Adipocyte (in vitro differentiated cells): ENCODE measurements at places on chromosomes 3 and 15.

GRCh38 chr15:93324186-93324975, 235.4 kb upstream of the RGMA start:
- DNase-seq = no peak

GRCh38 chr3:89145995-89146394, 38.6 kb downstream of the EPHA3 start:
- peak; percentile 94 for DNase-seq

- no peak for DNase-seq
These were observed at the start of gene ACOX2 for GRCh38 chr3:58536501-58537411. TSS of gene ACOX2 (minus strand) at chr3:58537190. CDS start at chr3:58535106, 2,084 bp downstream.

DNA sequence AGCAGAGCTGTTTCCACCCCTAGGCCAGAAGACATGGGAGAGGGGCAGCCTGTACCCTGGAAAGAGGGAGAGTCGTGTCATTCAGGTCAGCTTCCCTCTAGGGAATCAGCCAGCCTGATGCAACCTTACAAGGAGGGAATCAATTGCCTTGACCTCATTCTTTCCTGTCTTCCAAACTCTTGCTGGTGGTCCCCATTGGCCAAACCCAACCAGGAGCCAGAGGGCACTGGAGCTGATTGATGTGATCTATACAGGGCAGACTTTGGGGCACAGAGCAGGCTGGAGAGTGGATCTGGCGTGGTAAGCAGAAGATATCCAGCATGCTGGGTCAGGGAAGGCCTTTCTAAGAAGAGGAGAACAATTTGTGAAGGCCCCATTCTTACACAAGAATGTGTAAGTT, 19.1 kb upstream of the MAGEF1 start:
- no peak for DNase-seq

DNA sequence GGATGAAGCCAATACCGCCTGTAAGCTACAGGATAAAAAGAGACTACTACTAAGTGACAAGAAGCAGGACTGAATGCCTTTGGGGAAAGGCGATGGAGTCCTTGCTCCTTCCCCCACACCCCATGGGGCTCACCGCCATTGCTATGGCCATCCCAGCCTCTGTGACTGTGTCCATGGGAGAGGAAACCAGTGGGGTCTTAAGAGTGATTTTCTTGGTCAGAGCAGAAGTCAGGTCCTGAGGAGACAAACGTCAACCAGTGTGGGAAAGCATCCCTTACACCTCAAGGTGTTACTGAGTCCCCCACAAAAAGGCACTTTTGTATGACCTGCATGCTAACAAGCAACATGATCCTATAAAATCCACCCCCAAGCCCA, 913 bp downstream of the IMPDH2 start:
- no peak for DNase-seq

- DNase-seq = peak; percentile 65
These were observed 46.1 kb upstream of the SEMA4B start for GRCh38 chr15:90154861-90155626.

GRCh38 chr3:161043336-161044035, 61.7 kb downstream of the B3GALNT1 start:
- DNase-seq = peak; percentile 22

DNA sequence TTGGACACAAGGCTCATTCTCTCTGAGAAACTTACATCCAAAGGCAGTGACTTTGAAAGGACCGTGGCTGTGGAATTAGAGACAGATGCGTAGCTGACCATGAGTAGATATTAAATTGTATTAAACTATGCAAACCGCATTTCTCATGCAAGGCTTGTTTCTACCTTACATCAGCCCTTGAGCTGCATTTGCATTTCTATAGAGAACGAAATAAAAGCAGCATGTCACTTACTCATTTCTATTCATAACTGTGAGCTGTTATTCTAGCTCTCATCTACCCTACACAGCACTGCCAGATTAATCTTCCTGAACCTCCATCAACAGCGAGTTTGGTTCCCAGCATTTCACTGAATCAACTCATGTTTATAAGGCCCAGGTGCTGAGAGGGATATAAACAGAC, 72.3 kb downstream of the THSD4 start:
- DNase-seq = no peak

GRCh38 chr3:175486255-175486654, 627.1 kb downstream of the NAALADL2 start:
- no peak for DNase-seq

- DNase-seq = peak; percentile 27
These were observed 13.4 kb downstream of the EID1 start for GRCh38 chr15:48891232-48891765.

- DNase-seq = no peak
These were observed 2.5 kb upstream of the HTR3C start for GRCh38 chr3:184050217-184050847.

- DNase-seq = no peak
These were observed 53.8 kb upstream of the SEC22A start for GRCh38 chr3:123147754-123148535.

GRCh38 chr3:158642474-158643210, 1.7 kb upstream of the GFM1 start:
- DNase-seq = no peak

GRCh38 chr3:49283997-49284396, 7.0 kb upstream of the C3orf62 start:
- DNase-seq = no peak

DNA sequence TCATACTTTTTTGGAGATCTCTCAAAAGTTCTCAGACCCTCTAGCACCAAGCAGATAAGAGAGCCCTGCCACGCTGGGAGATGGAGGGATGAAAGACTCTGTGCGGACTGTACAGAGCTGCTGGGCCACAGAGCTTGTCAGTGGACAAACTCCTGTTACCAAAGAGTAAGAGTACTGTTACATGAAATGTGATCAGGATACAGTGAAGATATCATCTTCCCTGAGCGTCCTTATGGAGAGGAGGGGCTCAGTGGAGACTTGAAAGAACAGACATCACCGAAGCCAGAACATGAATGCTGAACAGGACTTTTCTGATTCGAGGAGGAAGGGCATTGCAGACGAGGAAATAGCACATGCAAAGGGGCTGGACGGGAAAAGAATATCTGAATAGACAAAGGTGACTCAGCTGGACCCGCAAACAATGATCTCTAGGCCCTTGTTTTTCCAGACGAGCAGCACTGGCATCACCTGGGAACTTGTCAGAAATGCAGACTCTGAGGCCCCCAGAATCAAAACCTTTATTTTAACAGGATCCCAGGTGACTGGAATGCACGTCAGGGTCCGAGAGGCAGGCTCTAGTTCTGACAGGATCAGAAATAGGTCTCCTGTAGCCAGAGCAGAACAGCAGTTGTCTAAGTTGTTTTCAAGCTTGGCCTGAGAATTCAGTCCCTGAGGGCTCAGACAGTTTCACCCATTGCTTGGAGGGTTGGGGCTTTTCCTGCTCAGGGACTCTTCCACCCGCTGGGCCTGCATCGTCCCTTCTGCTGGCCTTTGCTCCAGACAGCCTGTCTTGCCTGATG, 277.9 kb downstream of the RPLP1 start:
- DNase-seq = no peak

DNA sequence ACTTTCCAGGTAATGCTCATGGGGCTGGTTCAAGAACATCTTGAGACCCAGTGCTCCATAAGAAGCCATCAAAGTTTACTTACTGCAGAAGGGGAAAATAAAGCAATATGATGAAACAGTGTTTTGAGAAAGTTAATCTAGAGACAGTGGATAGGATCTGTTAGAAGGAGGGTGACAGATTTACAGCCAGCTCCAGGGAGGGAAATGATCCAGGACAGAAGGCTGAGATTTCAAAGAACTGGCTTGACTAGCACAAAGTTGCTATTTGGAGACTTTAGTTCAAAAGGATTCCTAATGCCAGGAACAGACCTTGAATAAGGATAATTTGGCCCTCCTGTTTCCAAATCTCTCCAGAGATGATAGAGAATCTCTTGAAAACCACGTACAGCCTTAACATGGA, 166.5 kb upstream of the NECTIN3 start:
- DNase-seq = no peak

- no peak for DNase-seq
These were observed 60.5 kb downstream of the GABRB3 start for GRCh38 chr15:26712335-26712734.

DNA sequence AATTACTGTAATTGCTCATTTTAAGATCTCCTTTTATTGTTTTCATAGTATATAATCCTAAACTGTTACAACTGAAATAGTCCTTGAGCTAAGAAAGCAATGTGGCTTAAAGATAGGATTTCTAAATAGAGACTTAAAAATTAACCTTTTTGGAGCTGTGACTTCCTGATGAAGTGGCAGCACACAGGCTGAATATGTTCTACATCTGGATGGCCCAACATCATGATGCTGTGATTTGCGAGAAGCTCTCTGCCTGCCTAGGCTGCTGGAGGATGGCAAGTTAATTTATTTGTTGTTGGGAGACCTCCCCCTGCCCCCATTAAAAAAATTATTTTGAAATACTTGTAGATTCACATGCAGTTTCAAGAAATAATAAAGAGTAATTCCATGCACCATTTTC, 134.5 kb downstream of the IGF1R start:
- no peak for DNase-seq
